SK-N-SH (cell line): ENCODE measurements at places on chromosomes 12 and 14. TPM values are rescaled to one million over a fixed set of nuclear protein-coding genes. Genes with fewer than 3 reads are reported as not detected.

DNA sequence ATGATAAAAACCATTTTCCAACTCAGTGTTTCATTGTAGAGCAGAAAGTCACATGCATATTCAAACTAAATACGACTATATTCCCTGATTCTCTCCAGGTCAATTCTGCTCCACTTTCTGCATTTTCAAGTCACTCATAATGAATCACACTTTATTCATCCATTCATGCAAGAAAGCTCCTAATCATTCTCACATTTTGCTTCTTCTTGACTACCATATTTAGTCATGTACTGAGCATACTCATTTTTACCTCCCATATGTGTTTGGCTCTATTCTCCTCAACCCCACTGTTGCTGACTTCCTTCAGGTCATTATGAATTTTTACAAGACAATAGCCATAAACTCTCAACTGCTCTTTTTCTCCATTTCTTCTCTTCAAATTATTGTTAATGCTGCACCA lies 43.4 kb upstream of the PIK3C2G start:
- no peak for DNase-seq

DNA sequence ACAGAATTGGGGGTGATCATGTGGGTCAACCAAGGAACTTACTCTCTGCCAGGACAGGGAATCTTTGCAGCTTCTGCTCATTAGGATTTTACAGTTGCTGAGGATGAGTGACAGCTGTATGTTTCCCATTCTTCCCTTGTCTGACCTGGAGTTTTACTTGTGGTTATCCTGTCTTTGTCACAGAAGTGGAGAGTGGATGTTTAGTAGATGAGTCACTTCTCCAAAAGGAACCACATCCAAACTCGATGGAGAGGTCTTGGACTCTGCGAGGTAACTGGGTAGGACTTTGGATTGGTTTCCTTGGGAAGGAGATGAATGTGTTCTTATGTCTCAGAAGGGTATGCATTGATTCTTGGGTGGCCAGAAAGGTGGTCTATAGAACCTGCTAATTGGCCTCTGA lies 53.8 kb upstream of the USP44 start:
- DNase-seq = no peak

- DNase-seq = no peak
Observed at GRCh38 chr12:94849411-94849976, 154.0 kb downstream of the NDUFA12 start.

- DNase-seq = no peak
Observed at GRCh38 chr12:96375170-96375569, 25.1 kb downstream of the CDK17 start.

DNA sequence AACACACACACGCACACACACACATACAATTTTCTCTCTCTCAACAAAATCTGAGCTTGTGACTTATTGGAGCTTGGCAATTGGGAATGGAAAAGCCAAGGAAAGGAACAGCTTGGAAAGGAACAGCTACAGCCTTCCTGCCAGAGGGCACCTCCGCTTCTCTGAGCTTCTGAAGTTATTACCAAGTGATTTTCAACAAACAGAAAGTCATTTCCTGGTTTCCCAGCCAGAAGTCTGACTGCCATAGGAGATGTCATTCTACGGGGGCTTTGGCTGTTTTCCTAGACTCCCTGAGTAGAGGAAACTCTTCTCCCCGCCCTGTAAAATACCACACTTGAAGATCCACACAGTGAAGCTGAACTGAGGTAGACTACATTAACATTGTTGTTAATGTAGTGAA lies 198.3 kb downstream of the CFAP54 start:
- no peak for DNase-seq

DNA sequence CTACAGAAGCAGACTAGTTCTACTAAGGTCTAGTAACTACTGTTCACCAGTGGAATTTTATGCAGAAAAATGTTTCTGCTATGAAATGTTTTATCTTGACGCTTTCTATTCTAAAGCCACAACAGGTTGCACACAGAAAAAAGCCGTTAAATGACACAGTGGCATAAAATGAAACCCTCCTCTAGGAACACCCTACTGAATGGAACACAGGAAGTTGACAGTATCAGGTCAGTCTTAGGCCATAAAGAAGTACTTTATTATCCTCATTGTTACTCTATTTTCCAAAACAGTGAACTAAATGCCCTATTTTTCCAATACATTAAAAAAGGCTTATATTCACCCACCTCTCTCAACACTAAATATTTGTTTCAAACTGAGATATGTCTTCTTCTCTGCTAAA lies 21.9 kb downstream of the EPS8 start:
- no peak for DNase-seq

- peak; percentile 57 for DNase-seq
Observed at GRCh38 chr12:101939856-101940265, 62.5 kb downstream of the DRAM1 start.

DNA sequence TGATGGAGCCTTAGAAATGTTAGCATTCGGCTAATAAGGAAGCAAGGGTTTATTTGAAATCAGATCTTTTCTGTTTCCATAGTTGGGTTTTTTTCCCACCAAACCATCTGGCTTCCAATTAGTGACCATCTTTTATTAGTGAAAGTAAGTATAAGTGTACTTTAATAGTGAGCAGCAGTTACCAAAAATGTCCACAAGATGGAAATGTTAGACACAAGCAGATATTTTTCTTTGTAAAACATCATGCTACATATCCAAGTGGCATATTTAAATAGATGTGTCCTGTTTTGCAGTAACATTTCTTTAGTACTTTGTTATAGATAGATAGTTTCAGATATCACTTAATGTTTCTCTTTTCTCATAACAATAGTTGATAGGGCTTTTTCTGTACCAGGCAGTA lies 28.8 kb downstream of the YEATS4 start:
- DNase-seq = peak; percentile 30

DNA sequence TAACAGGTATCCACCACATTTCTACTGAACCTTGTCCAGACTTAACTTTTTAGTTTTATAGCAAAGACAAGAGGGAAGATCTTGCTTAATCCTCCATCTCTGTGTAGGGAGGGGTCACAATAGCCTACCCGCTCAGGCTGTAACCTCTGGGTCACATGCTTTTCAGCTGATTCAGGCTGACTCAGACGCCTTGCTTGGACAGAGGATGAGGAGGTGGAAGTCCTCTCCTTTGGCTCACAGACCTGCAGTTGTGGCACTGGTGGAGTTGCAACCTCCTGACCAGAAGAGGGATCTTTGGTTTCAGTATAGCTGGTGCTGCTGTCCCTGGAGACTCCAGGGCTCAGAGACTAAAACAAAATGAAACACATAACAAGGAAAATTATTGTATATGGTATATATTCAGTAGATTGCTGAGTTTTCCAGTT lies 16.2 kb downstream of the ACIN1 start:
- no peak for DNase-seq

GRCh38 chr12:47032644-47033043 lies 46.8 kb upstream of the PCED1B start:
- DNase-seq = peak; percentile 3

DNA sequence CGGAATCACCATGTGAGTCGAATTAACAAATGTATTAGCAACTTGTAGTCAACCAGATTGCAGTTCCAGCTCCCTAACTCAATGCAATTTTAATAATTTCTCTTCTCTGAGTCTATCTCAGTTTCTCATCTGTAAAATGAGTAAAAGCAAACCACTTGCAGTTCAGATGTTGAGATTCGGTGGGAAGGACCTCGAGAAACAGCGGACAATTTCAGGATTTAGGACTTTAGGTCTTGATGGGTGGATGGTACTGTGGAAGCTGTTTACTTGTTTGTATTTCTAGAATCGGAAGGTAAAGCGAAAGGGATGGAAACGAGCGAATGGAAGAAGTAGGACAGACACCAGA lies 510 bp upstream of the TTC8 start:
- DNase-seq = no peak

DNA sequence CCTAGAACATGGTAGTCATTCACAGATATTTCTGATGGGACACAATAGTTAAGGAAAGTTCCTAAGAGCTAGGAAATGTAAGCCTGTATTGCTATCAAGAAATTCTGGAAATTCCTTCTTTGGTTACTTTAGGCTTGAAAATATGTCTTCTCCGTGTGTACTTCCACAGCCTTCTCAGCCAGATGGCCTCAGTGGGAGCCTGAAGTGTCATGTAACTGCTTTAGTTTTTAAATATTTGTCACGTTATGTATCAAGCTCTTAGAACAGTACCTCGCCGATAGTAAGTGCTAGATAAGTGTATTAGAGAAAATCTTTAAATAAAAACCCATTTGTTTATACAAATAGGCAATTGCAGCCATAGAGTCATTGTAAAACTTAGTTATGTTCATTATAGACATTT lies 95.6 kb downstream of the DERA start:
- no peak for DNase-seq

- DNase-seq = no peak
Observed at GRCh38 chr14:22850944-22851764, 14.8 kb downstream of the MMP14 start.

GPR68 gene
- polyA plus RNA-seq = 0.18 and 0.62 TPM in 2 replicates

GLT8D2 gene
- polyA plus RNA-seq = 50.0 and 69.5 TPM in 2 replicates

PPFIBP1 gene
- 55.0 and 74.3 TPM in 2 replicates for polyA plus RNA-seq

TMEM120B gene
- 15.1 and 15.4 TPM in 2 replicates for polyA plus RNA-seq

DHH gene
- polyA plus RNA-seq = 0.08 and 0.13 TPM in 2 replicates

NEDD1 gene
- 6.0 and 8.3 TPM in 2 replicates for polyA plus RNA-seq
